GOT3 (cell line): ENCODE measurements at places on chromosomes 7 and 10.

DNA sequence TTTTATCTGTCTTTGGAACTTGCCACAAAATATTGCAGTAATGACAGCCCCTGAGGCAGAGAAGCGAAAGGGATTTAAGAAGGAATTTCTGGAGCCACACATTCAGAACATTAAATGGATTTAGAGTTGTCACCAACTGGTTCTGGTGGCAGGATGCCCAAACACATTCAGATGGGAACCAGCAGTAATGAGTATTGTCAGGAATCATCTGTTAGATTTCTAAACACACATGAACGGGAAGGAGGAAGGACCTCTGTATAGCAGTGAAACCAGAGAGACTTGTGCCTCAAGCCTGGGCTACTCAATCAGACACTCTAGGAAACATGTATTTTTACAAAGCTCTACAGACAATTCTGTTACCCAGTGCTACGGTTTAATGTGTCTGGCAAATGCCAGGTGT, 103.8 kb upstream of the CCNY start:
- no peak for DNase-seq

DNA sequence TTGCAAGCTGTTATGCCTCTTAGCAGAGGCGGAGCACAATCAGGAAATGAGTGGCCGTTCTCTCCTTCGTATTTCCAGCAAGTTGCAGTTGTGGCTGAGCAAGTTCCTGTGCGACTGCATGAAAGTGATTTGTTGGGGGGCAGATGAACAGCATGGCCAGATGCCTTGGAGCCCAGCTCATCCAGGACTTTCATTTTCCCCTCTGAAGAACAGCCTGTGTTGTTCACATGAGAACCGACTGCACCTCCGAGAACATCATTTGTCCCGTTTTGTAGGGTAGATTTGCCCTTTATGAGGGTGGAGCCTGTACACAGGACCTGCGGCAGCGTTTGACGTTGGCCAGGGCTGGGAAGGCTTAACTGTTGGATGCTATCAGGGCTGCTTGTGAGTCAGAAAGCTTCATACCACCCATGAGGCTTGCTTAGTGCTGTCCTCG, 4.4 kb downstream of the BAG3 start:
- DNase-seq, result no peak

DNA sequence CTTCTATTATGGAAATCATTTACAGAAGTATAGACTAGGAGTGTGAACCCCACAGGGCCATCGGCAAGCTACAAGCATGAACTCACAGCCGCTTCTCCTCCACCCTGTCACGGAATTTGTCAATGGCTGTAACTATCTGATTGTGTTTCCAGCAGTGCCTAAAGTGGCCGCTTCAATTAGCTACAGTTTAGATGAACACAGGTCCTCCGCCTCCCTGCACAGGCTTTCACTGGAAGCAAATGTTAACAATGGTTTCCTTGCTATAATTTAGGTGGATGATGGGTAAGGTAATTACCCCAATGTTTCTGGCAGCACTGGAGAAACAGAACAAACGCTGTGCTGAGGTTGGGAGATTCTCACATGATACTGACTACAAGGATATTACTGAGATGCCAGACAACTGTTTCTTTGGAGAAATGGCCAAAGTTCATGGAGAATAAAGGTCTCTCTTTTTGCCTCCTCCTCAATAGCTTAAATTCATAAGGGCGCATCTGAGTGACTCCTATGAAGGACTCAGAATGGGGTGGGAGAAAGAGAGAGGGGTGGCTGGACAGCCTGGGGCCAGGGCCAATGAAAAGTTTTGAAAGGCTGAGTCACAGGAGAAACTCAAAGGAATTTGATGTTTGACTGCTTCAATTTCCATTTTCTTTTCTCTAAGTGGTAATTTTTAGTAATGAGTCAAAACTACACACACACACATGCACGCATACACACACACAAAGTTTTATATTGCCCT, 78.9 kb downstream of the SVIL start:
- no peak for DNase-seq

GRCh38 chr10:86972613-86973380, 4.5 kb downstream of the ADIRF start:
- DNase-seq, result no peak

DNA sequence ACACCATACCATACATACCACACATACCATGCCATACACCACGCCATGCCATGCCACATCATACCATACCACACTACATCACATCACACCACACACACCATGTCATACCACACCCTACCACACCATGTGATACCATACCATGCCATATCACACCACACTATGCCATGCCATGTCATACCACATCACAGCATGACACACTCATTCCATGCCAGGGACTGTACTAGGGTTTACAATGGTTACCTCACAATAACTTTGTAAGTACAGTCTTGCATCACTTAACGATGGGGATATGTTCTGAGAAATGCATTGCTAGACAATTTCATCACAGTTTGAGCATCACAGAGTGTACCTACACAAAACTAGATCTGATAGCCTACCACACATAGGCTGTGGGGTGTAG, 14.5 kb downstream of the PYROXD2 start:
- no peak for DNase-seq

DNA sequence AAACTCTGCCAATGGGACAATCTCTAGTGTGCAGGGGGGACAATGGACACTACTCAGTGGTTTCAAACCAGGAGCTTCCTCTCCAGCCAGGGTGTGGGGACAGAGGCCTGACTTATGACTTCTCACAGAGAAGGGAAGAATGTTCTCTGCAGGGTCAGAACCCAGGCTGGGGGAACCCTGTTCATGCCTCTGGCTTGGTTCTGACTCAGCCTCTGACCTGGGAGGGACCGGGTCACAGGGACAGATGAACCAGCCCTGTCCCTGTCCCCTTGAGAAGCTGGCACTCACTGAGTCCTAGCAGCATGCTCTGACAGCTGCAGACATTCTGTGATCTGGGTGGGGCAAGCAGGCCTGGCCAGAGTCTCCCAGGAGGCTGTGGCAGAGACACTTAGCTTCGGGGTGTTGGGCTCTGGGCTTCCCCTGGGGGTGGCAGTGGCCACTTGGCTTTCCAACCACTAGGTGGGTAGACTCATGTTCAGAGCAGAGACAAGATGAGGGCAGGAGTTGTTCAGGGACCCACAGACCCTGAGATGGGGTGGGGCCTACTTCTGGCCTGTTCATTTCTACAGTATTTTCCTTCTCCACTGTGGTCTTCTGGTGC, 13.6 kb downstream of the TSPAN15 start:
- no peak for DNase-seq

DNA sequence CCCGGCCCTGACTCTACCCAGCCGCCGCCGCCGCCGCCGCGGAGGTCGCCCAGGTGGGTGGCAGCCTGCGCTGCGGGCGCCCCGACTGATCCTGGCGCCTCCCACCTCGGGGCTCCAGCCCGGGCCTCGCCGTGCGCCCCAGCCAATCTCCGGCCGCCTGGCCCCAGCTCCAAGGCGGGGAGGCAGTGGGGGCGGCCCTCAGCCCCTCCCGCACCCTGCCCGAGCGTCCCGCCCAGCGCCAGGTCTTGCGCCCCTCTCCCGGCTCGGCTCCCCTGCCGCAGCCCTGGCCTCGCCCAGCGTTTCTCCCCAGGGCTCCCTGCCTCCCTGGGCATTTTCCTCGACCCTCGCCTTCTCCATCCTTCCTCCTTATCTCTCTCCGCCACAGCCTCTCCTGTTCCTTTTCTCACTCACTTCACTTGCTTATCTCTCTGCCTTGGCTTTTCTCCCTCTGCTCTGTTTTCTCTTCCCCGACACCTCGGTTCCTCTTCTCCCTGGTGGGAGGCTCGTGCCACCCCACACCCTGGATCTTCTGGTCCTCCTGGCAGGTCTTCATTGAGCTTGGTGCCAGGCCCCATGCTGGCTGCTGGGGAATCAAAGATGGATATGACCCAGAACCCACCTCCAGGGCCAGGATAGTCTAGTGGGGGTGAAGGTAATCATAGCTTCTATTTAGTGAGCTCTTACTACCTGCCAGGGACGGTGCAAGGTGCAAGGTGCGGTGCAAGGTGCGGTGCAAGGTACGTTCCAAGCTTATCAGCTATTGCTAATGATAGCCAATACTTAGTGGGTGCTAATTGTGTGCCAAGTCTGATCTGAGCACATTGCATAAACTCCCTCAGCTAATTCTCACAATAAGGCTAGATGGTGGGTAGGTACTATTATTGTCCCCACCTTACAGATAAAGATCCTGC, at the start of gene SFRP5:
Gene SFRP5 (minus strand): TSS at position 87 of the 911 bp plus-strand sequence. CDS start 166 bp downstream, outside the sequence.
- DNase-seq, result no peak

DNA sequence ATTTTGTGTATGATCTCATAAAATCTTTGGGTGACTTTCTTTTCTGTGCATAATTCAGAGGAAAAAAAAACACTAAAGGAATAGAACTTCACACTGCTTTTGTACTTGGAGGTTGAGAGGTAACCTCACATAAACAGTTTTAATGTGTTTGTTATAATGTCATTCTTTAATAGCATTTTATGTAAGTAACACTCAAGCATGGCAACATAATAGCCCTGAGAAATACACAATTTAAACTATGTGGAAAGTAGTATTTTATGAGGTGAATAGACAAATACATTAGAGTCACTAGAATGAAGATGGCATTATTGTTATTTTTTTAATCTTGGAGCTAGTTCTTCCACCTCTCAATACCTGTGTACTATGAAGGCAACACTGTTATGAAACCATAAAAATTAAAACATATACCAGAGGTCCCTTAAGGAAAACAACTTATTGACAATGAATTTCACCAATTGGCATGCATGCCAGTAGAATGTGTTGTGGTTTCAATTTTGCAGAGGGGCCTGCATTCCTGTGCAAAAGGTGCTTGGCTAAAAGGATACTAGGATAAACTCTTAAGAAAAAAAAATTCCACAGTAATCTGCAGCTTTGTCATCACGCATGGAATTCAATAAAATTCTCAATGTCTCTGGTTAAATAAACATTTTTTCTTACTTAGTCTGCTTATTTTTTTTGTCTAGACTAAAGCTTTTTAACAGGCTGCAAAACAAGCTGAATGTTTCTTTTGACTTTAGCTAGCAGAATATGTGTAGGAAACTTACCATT, 102.5 kb downstream of the CD36 start:
- DNase-seq, result no peak

DNA sequence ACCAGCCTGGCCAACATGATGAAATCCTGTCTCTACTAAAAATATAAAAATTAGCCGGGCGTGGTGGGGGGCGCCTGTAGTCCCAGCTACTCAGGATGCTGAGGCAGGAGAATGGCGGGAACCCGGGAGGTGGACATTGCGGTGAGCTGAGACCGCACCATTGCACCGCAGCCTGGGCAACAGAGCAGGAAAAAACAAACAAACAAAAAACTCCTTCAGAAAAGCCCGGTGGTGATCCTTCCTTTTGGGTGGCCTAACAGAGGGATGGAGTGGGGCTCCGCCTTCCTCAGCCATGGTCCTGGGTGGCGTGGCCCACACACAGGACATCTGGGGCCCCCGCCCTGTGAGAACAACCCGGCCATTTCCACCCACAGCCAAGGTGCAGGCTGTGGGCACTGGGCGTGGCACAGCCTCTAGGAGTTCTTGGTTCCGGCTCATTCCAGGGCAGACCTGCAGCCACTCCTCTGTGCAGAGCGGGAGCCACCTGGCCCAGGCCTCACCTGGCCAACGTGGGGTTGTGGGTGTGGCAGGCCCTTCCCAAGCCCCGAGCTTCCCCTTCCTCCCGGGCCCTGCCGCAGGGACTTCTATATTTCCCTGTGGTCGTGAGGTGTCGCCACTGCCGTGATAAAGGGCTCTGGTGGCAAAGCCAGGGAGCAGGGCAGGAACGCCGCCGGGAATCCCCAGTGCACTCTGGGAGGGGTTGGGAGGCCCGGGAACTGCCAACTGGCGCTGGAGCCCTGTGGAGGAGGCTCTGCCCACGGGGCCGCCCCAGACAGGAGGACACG, 37.6 kb downstream of the GET4 start:
- DNase-seq, result no peak

DNA sequence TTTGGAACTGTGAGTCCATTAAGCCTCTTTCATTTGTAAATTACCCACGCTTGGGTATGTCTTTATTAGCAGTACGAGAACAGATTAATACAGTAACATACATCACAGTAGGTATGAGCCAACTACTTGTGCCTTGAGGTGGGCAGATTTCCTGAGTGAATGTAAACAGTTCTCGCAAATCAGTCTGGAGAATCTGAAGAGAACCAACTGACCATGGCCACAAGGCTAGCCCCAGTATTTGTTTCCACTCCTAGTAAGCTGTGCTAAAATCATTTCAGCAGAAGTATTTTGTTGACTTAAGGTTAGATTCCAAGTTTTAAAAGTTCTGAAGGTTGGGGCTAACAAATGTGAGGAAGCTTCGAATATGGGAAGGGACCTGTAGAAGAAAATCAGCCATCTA, 82.9 kb downstream of the NOD1 start:
- DNase-seq, result no peak

DNA sequence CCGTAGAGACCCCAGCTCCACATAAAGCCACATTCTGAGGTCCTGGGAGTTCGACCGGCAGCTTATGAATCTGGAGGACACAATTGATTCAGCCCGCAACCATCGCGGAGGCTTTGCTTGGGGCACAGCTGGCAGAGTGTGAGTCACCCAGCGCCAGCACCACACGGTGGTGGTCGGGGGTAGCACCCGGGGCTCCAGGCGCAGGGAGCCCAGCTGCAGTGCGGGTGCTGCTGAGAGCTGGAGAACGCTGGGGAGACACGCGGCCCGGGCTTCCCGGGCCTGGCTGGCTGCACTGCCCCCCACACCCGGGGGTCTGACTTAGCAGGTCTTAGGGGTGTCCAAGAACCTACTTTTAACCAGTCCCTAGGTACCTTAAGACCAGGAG, 87.9 kb downstream of the PAXIP1 start:
- DNase-seq, result no peak

DNA sequence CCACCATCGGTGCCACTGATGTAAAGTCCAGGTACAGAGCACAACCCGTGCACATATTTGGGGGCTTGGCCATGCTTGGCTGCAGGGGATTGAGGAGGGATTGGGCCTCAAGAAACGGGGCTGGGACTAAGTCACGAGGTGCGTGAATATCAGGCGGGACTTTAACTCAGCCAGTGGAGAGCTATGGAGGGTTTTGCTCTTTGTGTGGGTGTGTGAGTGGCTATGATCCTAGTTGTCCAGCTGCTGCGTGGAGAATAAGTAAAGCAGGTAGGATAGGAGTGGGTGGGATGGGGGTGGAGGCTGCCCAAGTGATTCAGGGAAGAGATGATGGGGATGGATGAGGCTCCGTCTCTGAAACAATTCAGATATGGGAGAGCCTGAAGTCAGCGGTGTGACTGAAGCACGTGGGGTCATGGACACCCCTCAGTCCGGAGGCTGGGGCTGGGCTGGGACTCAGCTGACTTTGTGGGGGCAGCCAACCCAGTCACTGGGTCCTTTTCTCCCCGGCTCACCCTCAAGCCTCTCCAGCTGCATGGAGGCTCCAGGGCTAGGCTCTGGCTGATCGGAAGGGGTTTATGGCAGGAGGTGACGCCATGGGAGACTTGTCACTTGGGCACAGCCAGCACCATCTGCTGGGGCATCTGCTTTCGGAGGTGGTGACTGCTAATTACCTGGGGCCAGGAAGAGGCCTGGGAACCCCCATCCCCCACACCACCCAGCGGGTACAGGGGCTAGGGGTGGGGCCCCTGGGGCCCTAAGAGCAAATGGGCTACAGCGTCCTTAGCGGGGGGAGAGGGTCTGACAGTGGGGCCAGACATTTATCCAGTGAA, 1.7 kb upstream of the LFNG start:
- no peak for DNase-seq
